ENCODE measurements at places on chromosomes 4 and X.
A peak's percentile ranks its signal among the peaks of the same experiment; 100 is the strongest.

DNA sequence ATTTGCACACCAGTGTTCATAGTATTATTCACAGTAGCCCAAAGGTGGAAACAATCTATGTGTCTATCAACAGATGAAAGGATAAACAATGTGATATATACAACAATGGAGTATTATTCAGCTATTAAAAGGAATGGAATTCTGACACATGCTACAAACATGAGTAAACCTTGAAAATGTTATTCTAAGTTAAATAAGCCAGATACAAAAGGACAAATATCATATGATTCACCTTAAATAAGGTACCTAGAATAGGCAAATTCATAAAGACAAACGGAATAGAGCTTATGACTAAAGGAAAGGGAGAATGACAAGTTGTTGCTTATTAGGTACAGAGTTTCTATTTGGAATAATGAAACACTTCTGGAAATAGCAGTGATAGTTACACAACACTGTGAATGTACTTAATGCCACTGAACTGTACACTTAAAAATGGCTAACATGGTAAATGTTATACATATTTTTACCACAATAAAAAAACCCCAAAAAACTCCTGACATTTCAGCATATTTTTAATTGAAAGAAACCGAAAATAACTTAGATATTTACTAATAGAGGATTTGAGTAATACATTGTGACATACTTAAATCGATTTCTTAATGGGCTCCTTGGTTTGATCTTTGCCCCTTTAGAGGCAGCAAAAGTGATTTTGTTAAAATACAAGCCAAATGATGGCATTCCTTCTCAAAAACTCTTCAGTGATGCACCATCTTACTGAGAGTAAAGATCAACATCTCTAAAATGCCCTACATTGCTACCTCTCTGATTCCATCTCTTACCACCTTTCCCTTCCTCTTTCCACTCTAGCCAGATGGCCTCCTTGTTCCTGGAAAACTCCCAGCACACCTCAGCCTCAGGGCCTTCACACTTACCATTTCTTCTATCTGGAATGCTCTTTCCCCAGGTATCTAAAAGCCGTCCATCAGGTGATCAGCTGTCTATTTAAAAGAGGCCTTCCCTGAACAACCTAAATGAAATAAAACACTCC lies 8.6 kb upstream of the CYP2U1 start:
- DNase-seq = no peak

GRCh38 chrX:10597871-10598270 lies 22.5 kb downstream of the MID1 start:
- DNase-seq = no peak

DNA sequence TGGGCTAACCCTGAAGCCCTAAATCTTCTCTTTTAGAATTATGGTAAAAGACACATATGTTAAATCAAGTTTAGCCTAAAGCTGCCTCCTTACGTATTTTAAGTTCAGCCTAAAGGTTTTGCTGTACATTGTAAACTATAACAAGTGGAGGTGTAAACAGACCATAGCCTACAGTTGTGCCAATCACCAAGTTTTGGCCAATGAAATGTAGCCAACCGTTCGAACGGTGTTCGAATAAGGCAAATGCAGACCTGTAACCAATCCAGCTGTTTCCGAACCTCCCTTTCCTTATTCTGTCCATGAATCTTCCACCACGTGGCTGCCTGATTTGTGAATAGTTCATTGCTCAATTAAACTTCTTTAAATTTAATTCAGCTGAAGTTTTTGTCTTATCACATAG lies 52.1 kb upstream of the TBC1D9 start:
- no peak for DNase-seq

- DNase-seq = no peak
Observed at GRCh38 chr4:158625544-158625943, 46.1 kb downstream of the C4orf46 start.

DNA sequence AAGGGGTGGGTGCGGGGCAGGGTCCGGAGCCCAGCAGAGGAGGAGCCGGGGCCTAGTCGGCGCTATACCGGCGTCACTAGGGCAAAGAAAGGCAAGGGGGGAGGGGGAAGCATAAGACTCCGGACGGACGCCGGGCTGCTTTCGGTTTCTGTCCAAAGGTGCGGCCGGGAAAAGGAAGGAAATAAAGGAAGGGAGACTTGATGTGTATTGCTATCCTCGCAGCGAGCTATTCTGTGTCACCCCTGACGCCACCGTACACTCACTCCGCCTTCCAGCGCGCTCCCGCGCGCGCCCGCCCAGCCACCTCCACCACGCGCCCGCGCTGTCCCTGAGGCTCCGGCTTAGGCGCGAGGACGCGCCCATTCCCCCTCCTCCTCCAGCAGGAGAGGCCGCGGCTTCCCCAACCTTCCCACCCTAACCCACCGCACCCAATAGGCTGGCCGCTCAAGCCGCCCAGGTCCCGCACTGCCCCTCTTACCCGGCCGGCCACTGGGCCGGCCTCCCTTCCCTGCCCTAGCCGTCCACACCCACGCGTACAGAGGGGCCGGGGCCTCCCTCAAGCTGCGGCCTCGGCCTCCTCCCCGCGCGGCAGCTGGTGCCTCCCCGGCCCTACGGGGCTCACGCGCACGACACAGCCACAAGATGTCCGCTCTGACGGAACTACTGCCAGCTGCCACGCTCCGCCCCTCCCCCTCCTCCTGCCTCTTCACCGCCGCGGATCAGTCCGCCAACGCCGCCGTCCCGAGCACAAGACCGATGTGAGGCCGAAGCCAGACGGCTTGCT lies at the start of gene UBE2D3:
Gene UBE2D3 (minus strand): TSS at position 662 of the 784 bp plus-strand sequence. CDS start 1,043 bp downstream, outside the sequence.
- DNase-seq = peak; percentile 67

DNA sequence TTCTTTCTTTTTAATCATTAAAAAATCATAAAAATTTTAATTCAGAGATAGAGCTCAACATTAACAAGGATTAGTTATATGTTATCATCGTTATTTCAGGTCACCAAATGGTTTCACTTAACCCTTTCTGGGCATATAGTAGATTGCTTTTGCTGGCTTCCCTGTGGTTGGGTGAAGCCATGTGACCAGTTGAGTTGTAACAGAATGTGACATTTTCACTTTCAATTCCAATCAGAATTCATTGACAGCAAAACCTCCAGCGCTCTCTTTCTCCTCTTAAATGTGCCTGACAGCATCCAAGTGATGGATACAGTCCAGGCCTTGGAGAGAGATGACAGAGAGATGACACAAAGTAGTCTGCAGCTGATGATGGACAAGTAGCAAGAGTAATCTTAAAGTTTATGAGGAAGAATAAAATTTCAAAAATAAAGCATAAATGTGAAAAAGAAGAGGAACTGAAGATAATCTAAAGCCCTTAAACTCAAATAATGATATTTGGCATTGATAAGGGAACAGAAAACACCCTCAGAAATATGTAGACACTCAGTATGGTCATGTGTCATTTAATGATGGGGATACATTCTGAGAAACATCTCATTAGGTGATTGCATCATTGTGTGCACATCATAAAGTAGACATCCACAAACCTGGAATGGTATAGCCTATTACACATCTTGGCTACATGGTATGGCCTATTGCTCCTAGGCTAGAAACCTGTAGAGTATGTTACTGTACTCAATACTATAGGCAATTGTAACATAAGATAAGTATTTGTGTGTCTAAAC lies 92.3 kb upstream of the QRFPR start:
- DNase-seq = no peak

DNA sequence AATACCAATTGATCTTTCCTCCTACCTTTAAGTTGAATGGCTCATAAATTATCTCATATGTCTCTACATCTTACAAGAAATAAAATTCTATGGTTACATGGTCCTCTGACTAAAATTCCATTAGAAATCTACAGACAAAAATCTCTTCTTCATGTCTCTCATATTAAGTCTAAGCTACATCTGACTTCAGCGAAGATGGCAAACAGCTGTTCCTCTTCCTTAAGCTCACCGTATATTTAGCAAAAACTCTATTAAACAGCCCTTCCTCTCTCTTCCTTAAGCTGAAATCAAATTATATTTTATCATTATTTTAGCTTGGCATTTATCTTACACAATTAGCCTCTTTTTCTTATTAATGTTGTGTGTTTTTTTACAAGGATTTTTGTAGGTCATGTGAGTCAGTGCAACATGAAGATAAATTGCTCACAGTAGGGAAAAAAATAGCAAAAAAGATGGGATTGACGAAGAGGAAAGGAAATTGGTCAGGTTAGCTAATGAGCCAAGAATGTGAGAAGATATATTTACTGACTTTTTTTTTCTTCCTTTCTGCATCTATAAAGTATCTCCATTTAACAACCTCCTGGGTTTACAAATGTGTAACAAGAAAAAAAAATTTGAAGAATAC lies 2412.8 kb downstream of the ARAP2 start:
- DNase-seq = no peak

GRCh38 chr4:27568952-27569319 lies 708.3 kb downstream of the STIM2 start:
- no peak for DNase-seq

GRCh38 chr4:8675383-8675782 lies 82.8 kb downstream of the CPZ start:
- DNase-seq = no peak

DNA sequence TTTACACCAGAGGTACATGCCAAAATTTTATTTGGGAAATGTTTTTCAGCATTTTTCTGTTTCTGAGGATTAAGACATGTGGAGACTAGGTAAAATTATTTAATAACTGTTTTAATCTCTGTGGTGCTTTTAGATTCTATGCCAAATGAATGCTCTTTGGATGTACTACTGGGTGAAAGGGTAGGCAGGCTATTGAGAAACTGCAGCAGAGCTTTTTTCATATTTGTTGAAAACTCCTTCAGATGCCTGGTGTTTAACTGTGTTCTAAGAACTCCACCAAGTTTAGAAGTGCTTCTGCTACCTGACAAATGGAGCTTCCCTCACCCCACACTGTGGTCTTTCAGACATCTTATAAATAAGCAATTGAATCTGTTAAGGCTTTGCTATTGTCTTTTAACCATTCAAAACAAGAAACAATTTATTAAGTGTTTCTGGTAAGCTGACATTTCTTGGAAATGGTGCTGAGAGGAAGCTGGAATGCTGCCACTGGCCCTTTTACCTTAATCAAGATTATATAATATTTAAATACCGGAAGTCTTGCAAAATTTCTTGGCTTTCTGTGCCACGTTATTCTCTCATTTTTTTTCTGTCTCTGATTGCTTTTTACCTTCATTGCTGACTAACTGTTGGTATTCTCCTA lies 51.2 kb upstream of the CYSLTR1 start:
- DNase-seq = no peak

- no peak for DNase-seq
Observed at GRCh38 chr4:52203351-52203750, 152.2 kb downstream of the SPATA18 start.

- DNase-seq = no peak
Observed at GRCh38 chr4:177313263-177313662, 3.6 kb downstream of the NEIL3 start.

DNA sequence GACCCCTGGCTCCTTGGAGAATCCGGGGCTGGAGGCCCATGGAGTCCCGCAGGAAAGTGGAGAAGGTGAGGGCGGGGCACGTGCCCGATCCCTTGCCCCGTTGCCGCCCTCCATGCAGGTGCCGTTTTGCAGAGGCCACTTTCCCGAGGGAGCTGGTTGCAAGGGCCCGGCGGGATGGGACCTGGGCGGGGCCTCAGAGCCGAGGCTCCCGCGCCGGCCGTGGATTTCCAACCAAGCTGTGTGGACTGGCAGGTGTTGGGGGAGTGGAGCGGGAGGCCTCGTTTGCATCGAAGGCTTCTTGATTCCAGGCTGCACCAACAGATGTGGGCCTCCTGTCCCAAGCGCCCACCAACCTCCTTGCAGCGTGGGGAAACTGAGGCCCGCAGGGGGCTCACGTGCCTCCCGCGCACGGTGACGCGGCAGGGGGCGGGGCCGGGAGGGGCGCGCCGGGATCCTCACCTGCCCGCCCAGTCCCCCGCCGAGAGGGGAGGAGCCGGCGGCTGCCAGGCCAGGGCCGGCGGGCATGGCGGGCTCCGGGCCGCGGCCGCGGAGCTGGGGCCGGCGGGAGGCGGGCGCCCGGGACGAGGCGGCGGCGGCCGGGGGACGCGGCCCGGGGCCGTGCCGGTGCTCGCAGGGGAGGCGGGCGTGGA lies 24.9 kb downstream of the SH3BP2 start:
- DNase-seq = no peak

DNA sequence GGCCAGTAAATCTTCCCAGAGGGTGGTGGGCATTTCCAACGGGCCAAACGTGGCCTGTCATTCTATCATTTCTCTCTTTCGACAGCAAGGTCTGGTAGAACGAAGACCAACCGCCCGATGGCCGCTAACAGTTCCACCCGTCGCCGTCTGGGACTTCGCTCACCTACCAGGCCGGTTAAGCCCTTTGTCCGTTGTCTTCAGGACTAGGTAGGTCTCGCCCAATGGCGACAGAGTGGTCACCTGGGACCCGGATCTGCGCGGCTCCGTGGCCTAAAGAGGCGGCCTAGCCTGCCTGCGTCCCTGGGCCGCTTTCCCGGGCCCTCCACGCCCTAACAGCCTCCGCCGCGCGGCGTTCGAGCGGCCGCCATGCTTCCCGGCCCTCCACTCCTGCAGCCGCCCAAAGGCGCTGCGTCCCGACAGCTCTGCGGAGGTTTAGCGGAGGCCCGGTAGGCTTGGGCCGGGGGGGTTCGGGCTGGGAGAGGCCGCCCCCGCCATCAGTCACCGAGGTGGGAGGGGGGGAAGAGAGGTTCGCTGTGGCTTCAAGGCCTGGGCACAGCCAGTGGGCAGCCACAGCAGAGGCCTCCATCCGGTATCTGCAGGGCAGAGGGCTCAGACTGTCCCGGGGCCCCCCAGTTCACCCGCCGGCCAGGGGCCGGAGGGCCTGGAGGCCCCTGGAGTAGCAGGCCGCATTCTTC lies 194.0 kb upstream of the BRWD3 start:
- no peak for DNase-seq

- DNase-seq = no peak
Observed at GRCh38 chr4:98706200-98706813, 47.9 kb upstream of the TSPAN5 start.

DNA sequence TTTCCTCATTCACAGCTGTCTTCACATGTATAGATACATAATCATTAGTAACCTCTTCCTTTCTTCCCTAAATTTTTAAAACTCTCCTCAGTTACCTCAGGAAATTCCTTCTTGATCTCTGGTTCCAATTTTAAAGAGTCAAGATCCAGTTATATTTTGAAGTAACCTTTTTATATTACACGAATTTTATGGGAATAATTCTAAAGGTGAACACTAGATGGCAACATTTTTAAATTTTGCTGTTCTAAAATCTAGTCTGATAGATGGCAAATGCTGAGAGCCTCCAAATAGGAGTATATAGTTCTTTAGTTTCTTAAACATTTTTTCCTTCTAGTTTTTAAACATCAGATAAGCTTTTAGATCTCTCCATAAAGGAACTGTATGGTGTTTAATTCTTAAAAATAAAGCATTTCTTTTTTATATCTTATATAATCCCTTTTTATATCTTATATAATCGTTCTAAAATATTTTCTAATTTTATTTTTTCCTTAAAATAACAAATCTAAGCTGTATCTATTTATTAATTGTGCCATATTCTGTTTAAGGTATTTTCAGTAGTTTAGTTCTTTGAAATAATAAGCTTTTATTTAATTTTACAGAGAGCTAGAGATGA lies 37.9 kb upstream of the PAPSS1 start:
- no peak for DNase-seq

DNA sequence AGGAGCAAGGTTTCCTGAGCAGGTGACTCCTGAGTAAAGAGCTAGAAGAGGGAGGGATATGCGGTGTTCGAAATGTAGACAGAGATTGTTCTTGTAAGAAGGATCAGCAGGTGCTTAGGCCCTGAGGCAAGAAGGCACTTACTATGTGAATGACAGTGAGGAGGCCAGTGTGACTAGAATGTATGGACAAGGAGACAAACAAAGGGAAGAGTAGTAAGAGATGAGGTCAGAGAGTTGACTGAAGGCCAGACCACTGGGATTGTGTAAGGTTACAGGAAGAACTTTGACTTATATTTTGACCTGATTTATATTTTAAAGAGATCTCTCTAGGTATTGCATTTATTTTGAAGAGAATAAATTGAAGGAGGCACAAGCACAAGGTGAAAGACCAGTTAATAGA lies 118.4 kb upstream of the ENPEP start:
- DNase-seq = no peak

All from NCI-H1436 treated with DMSO at 0.1 percent for 48 hours (cell line).